ENCODE measurements at places on chromosomes 4 and X. TPM values are rescaled to one million over a fixed set of nuclear protein-coding genes. Genes with fewer than 3 reads are reported as not detected.

Gene COX18
- 19.9 TPM for total RNA-seq

DNA sequence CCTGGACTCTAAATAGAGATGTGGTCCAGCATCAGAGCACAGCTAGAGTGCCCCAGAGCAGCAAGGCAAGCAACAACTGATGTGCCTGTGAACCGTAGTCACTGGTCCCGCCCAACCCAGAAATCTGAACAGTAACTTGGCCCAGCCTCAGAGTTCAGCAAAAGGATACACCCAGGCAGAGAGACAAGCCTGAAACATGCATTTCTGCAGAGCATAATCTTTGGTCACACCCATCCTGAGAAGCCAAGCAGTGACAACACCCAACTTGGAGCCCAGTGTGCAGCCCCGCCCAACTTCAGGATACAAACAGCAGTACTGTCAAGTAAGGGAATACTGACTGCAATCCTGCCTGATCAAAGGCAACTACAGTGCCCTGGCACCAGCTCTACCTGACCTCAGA is 78.9 kb downstream of the CCDC160 start:
- no peak for DNase-seq

Gene BEX3
- total RNA-seq, result 175 TPM

DNA sequence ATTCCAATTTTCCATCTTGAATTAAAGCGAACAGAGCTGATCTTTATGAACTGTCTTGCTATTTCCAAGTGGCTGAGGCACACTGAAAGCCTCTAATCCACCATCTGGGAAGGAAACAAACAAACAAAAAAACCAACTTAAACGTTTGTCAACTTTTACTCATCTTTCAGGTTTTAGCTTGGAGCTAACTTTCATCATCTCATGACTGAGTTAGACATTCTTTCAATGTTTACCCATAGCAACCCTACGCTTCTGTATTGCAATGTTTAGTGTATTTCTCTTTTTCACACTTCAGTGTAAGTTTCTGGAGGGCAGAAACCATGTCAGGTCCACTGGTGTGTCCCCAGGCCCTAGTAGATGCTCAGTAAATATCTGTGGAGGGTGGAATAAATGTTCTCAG is 343.8 kb downstream of the GBA3 start:
- no peak for DNase-seq

DNA sequence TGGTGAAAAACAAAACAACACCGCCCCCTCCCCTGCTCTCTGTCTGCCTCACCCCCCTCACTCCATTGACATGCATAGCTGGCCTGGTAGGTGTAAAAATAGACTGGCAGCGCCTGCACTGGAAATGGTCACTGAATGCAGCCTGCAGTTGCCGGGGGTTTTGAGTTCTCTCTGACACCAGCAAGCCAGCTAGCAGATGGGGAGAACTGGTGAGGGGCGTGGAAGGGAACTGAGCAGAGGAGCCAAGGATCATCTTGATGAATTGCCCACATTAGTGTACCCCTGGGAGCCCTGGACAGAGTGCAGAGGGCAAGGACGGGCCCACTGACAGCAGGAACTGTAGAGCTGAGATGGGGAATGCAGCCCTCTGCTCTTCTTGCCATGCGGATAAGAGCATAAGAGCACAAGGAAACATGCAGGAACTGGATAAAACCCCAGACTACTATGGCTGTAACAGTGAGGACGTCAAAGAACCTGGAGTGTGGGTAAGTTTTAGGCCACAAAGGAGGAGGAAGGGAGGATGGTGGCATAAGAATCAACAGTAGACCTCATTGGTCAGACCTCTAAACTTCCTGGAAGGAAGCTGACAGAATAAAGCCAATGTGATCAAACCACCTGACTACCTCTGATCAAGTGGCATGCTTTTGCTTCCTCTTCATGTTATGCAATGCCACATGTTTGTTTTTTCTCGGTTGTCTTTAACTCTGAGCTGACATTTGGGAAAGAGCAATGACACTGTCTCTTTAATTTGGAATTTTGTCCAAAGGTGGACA is 96.3 kb downstream of the ANK2 start:
- DNase-seq, result no peak

DNA sequence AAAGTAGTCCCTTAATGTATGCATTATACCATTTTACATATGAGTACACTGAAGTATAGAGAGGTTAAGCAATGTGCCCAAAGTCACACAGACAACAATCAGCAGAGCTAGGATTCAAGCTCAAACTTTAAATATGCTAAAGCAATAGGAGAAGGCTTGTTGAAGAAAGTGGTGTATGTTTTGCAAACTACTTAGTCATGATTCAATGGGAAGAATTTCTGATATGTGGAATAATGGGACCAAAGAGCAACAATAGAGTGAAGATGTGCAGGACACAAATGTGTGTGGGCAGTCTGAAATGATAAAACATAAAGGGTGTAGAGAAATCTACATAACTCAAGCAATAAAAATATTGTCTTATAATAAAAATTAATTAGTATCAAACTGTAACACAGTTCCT is 109.0 kb upstream of the ARSJ start:
- no peak for DNase-seq

All from urinary bladder (tissue), 4 donors.